Activated CD8-positive, alpha-beta memory T cell treated with anti-CD3 and anti-CD28 coated beads for 1 hour (primary cell): ENCODE measurements at places on chromosomes 6 and 20.

- no peak for DNase-seq
Observed at GRCh38 chr6:24926192-24926591, 9.6 kb downstream of the RIPOR2 start.

DNA sequence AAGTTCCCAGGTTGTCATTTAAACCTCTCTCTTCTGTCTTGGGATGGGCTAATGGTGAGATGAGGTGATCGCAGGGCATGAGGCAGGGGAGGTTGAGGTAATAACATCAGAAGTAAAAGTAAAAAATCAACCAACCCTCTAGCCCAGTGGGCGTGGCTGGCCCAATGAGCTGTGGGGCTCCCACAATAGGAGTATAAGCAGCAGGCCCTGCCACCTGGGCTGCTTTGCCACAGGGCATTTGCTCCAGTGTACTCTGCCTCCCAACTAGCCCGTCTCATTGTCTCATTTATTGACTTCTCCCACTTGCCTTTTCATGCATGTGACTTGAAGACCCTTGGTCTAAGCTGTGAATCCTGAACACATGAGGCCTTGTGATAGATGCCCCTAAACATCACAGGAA lies 62.8 kb downstream of the PHACTR3 start:
- no peak for DNase-seq

DNA sequence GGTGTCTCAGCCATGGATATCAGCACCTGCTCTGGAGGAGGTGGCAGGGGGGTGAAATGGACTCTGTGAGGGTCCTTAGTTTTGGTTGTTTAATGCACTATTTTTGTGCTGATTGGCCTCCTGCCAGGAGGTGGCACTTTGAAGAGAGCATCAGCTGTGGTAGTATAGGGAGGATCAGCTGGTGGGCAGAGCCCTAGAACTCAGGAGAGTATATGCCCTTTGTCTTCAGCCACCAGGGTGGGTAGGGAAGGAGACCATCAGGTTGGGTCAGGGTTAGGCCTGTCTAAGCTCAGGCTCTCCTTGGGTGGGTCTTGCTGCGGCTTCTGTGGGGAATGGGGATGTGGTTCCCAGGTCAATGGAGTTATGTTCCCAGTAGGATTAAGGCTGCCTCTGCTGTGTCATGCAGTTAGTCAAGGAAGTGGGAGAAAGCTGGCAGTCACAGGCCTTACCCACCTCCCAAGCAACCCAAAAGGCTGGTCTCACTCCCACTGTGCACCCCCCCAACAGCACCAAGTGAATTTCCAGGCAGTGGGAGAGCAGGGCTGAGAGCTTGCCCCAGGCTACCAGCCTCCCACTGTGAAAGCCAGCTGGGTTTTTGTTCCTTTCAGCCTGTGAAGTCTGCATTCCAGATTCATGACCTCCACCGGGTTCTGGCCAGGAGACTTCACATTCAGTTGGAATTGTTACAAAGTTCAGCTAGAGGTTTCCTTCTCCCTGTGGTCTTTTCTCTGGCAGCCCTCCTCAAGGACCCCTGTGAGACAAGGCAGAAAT lies 5.7 kb upstream of the OSTM1 start:
- no peak for DNase-seq

DNA sequence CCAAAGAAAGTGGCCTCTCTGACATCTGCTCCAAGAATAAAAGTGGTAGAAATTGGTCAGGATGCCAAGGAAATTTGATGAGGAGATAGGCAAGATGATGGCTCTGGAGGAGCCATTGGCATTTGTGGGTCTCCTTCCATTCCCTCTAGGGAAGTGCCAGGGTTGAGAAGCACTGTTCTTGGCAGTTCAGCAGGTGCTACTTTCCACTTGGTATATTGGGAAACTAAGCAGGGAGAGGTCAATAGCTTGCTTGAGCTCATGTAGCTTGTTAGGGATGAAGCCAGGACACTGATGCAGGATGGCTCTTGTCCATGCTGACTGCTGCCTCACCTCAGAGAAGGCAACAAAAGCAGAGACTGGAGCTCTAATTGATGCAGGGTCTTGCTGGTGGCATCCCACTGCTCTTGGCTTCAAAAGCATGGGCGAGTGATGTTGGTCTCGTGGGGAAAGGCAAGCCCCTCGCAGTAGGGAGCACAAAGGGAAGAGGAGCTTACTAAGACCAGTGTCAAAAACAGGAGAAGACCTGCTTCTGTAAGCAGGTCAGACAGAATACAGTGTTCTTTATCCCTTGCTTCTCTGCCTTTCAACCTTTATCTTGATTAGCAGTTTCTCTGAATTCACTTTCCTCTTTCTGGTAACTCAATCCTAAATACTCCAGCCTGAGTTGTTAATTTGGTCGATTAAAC lies 73.1 kb upstream of the RIPOR2 start:
- DNase-seq = no peak

- no peak for DNase-seq
Observed at GRCh38 chr6:22886650-22887581, 317.6 kb downstream of the HDGFL1 start.

GRCh38 chr20:62978561-62978943 lies 26.0 kb downstream of the SLC17A9 start:
- no peak for DNase-seq

GRCh38 chr20:64133951-64134407 lies 26.6 kb upstream of the NPBWR2 start:
- DNase-seq = no peak

GRCh38 chr6:167756597-167756996 lies 70.1 kb upstream of the AFDN start:
- no peak for DNase-seq

GRCh38 chr6:37979392-37980221 lies 160.1 kb downstream of the ZFAND3 start:
- DNase-seq = no peak

- DNase-seq = no peak
Observed at GRCh38 chr6:53567701-53568100, 22.8 kb upstream of the GCLC start.

DNA sequence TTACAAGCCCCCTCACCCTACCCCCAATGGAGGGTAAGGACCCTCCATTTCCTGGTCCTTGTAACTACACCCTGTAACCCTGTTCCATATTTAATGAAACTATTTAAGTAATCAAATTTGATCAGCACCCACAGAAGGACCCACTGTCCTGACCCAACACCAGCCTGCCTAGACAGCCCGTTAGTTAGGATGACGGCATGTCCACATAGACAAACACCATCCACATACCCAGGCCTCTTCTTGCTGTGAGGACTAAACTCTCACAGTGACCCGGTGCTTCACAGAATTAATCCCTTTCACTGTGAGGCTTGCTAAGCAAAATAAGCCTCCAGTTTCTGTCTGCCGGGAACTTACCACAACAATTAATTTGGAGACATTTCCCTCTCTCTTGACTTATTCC lies 32.8 kb upstream of the FOXQ1 start:
- no peak for DNase-seq

- no peak for DNase-seq
Observed at GRCh38 chr20:22403632-22404361, 180.6 kb downstream of the FOXA2 start.

DNA sequence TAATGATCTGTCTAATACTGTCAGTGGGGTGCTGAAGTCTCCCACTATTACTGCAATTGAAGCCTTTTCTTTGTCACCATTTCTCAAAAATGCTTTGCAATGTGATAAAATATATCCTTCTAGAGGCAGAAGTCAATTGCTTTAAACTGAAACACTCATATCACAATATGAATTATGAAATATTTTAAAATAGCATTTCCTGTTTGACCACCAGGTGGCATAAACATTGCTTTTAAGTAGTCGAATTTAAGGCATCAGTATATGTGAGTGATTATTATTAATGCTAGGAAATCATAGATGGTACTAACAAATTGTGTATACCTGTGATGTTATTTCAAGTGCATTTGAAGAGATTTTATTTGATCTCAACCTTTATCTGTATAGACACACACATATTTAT lies 87.5 kb downstream of the MEI4 start:
- DNase-seq = no peak

DNA sequence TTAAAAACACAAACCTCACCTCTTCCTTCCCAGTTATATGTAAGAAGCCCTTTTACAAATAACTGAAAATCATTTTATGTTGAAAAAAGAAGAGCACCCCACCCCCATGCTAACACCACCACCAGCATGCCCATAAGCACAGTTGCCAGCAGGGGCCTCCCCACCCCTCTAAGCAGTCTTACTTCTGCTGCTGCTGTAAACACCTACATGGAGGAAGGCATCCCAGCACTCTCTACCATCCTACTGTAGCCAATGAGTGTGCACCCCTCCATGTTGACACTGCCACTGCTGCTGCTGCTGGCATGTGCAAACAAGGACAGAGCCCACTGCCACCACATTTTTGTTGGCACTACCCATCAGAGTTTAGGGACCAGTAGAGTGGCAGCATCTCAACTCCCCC lies 49.6 kb upstream of the PHIP start:
- DNase-seq = no peak
